Stimulated activated CD8-positive, alpha-beta memory T cell treated with anti-CD3 and anti-CD28 coated beads, Interleukin-7, amount 100 ng/mL, for 24 hours (primary cell): ENCODE measurements at places on chromosomes 4 and X.

- DNase-seq, result no peak
These were observed 90.0 kb downstream of the IGSF1 start for GRCh38 chrX:131199091-131199490.

DNA sequence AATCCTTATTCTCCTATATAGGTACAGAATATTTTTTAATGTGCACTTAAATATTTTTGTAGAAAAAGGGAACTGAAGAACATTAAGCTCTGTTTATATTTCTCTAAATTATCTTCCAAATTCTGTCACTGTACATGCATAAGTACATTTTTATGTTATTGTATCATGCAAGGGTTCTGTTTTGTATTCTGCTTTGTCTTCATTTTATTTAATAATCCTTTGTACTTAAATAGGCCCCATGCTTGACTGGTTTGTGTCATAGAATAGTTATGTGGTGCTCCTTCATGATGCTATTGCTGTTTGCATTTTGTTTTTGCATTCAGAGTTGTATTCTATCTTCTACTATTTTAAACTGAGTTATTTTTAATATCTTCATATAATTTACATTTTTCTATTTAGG is 111.9 kb upstream of the EDNRA start:
- no peak for DNase-seq

GRCh38 chr4:186621959-186622553 is 66.7 kb upstream of the MTNR1A start:
- no peak for DNase-seq

- DNase-seq, result no peak
These were observed 162.5 kb downstream of the AFAP1 start for GRCh38 chr4:7777017-7777710.

DNA sequence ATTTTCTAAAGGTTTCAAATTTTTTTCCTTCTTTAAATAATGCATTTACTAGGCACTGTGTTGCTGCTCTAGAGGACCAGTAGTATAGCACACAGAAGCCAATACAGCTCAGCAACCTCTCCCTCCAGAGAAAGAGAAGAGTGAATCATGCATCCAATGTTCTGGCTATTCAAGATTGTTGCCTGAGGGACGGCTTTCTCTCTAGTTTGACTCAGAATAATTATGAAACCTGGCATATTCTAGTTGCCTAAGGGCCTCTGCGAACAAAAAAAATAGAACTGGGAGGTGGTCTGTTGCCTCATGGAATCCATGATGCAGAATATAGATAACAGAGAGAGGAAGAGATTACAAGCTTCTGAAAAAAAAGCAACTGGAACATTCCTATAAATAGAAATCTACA is 1233.3 kb upstream of the PABPC4L start:
- DNase-seq, result no peak

DNA sequence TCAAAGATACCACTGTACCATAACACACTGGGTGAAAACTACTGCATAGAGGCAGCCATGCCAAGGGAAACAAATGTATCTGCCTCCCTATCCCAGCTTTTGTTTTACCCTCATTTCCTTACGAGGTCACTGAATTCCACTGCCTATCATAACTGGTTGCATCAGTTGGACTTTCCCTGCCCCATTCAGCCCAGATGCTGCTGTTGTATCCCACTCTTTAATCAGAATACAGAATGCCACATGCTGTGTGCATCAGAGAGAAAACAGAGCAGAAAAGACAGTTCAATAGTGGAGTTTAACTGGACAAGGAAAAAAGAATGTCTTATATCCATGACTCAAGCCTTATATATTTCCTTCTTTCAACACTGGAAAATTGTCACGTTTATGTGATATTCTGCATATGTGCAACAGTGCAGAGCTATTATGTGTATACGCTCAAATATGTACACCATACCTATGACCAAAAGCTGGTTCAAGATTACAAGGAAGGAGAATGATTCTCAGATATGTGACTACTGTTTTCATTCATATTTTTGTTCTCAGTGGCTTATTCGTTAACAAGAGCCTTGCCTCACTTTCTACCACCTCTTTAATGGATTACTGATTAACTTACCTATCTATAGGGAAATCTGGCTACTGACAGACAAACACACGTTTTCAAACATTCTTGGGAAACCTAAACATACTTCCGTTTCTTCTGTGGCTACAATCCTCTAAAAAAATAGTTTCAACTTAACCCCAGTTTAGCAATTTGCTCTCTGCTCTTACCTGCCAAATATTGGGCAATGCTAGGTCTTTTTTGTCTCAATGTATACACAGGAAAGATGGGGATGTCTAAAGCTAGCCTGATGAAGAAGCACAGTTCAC is 378.9 kb downstream of the SMARCA1 start:
- DNase-seq, result no peak

- DNase-seq, result no peak
These were observed at the start of gene MXD4 for GRCh38 chr4:2261853-2262144. Gene MXD4, minus strand, starts transcription at chr4:2262109. Its CDS starts 129 bp downstream, at chr4:2261980.
